CD4-positive, alpha-beta T cell treated with Interleukin-1 beta for 1 hour (primary cell): ENCODE measurements at places on chromosomes 16 and 17.

DNA sequence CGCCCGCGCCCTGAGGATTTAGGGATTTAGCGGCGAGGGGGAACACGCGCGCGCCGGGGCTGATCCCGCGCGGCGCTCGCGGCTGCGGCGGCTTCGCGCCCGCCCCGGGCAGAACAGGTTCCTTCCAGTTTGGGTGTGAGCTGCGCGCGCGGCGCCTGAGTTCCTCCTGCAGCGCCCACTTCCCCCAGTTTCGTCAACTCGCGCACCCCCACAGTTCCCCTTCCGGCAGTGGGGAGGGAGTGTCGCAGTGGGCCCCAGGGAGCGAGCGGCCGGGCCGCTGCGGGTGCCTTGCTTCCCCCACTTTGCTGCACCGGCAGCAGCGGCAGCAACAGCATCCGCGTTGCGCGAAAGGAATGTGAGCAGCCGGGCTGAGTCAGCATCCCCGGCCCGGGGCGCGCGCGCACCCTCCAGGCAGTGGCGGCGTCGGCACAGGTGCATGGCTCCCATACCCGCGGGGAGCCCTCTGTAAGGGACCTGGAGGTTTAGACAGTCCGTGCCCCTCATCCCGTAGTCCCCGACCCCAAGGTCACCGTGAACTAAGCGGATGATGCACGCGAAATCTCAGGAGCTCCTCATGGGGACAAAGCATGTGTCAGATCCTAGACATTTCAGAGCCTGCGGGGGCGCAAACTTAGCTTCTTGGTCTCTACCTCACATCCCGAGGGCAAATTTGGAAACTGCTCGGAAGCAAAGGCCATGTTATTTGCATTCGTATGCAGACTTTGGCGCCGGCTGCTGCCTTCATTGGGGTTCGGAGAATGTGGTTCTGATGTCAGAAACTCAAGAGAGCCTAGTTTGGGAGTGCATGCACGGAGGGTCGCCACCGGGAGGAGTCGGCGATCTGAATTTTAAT, 767 bp downstream of the ARSG start:
- peak; percentile 96 for DNase-seq

DNA sequence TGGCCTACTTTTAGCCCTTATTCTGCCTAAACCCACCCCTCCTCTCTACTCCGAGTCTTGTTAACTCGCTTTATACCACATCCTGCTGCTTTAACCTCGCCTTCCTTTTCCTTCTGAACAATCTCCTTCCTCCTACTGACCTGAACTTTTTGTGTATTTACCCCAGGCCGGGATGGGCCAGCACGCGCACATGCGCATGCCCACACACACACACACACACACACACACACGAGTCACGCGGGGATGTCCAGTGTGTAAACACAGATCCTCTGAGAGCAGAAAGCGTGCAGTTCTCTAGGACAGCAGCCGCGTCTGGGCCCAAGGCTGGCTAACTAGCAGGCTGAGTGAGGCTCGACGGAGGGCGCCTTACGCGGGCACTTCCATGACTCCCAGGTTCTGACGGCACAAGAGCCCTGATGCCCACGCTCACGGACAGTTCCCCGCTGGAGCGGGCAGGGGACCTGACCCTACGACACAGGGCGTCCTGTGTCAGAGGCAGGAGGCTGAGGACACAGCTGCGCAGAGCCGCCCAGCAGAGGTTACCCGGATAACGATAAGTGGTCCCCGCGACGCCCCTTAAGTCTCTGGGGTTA, 610 bp downstream of the PIK3R5 start:
- DNase-seq: peak; percentile 65

DNA sequence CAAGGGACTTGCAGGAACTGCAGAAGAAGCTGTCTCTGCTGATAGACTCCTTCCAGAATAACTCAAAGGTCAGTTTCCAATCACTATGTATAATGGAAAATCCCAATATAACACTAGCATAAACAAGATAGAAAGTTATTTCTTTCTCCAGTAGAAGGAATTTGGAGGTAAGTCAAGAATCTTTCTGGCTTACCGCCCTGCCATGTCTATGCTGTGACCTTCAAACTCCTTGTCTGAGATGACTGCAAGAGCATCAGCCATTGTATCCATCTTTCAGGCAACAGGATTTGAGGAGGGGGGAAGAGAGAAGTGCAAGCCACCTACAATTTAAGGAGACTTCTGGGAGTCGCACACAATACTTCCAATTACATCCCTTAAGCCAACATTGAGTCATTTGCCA, 2.7 kb downstream of the LDAF1 start:
- DNase-seq: no peak

DNA sequence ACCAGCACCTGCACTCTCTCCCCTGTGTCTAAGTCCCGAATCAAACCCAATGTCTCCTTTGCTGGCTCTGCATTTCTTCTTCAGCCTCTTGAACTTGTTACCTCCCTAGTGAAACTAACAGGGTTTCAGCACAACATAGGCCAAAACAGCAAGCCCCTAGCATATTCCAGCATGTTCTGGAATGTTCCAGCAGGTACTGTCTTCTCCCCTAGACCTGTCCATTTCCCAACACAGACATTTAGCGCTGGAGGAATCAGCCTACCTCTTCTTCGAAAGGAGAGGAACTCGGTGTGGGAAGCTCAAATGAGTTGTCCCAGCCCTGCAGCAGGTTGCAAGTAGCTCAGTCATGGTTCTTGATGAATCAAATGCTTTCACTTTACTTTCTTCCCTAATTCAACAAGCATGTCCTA, 47.1 kb downstream of the LITAF start:
- no peak for DNase-seq

DNA sequence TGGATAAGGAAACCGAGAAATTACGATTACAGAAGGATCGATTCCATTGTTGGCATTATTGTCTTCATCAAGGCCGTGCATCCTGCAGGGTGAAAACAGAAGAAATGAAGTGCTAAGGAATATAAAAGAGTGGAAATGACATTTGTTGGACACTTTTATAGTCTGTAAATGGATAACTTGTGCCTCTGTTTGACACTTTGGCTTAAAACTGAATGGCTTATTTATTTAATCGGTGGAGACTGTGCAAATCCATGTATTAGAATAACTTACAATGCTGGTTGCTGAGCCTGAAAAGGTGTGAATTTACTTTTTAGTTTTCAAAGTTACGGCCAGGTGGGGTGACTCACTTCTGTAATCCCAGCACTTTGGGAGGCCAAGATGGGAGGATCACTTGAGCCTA, 31.4 kb downstream of the ITGB3 start:
- DNase-seq: no peak

- no peak for DNase-seq
These were observed 238.1 kb downstream of the NTN1 start for GRCh38 chr17:9259419-9259818.

DNA sequence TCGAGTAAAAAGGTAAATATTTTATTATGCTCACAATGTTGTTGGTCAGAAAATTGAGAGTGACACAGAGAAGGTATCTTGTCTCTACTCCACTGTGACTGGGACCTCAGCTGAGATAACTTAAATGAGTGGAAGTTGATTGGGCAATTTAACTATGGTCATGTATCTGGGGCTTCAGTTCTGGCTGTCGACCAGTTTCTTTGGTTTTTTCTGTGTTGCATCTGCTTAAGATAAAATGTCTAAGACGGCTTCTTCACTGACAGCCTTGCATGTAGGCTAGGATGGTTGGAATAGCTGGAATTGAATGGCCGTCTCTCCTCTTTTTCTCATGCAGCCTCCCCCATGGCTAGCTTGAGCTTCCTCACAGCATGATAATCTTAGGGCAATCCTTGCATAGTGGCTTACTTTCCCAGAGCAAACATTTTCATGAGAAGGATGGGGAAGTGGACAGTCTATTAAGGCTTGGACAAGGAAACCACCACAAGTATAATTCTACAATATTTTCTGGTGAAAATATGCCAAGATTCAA, 433.7 kb downstream of the KIF2B start:
- DNase-seq: no peak

- DNase-seq: no peak
These were observed 1.1 kb upstream of the ZG16B start for GRCh38 chr16:2828876-2829430.

GRCh38 chr16:85984231-85984880, 85.4 kb downstream of the IRF8 start:
- DNase-seq: no peak

DNA sequence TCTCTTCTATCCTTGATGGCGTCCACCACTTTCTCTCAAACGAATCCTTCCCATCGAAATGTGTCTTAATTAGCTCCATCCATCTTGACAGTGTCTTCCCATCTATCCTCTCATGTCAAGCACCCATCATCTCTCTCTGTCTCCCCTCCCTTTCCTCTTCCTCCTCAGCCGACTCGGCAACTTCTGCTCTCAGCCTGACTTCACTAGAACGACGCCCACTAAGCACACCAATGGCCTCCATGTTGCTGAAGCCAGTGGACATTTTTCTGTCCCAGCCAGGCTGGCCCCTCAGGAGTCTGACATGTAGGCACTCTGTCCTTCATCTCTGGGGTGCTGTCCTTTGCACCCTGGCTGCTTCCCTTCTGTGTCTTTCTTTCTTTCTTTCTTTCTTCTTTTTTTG, 2.5 kb upstream of the SPATA20 start:
- no peak for DNase-seq

DNA sequence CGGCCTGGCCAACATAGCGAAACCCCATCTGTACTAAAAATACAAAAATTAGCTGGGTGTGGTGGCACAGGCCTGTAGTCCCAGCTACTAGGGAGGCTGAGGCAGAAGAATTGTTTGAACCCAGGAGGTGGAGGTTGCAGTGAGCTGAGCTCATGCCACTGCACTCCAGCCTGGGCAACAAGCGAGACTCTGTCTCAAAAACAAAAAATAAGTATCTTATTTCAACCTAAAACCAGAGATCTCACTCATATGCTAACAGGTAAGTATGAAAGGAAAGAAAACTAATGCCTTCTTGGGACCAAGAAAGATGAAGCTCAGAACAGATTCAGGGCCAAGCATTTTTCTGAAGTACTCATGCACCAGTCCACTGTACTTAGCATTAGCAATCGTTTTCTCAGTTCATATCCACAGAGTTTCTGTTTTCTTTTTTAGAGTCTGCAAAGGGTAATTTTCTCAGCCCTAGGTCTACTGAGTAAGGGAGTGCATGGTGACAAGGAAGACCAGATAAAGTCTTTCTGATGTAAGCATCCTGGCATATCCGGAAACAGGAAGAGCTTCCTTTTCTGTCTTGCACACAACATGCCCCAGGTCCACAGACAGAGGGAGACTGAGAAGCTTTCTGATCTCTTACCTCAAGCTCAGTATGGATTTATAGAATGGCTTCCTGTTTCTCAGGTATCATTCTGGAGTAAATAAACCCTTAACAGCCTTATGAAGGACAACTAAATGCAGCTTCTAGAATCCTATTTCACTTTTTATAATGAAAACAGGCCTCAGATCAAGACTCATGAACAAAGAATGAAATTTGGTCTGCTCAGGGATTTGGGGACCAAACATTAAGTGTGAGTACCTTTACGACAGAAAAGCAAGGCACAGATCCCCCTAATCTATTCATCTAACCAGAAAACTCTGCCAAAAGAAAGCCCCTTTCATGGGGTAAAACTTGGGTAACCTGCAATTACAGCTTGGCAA, 38.7 kb upstream of the FOXJ1 start:
- DNase-seq: peak; percentile 41

GRCh38 chr16:66478733-66479511, 51.8 kb downstream of the BEAN1 start:
- peak; percentile 80 for DNase-seq

- DNase-seq: no peak
These were observed 314.5 kb upstream of the KCNJ16 start for GRCh38 chr17:69760562-69760961.

DNA sequence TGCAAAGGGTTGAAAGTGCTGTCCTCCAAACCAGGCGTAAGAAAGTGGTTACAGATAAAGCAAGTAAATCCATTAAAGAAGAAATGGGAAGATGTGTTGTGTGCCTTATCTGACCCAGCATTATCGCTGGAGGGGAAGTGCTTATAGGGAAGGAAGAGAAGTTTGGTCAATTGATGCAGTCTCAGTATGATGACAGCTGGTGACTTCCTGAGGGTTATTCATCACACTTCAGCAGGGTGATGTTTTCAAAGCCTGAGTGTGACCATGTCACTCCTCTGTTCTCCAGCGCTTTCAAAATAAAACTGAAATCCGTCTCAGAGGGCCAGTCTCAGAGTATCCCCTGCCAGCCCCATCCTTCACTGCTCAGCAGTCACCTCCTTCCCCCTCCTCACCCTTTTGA, 505.4 kb upstream of the RBFOX1 start:
- DNase-seq: no peak

GRCh38 chr17:79678091-79678735, 52.5 kb upstream of the ENPP7 start:
- no peak for DNase-seq

- no peak for DNase-seq
These were observed 849 bp upstream of the SOX15 start for GRCh38 chr17:7590743-7591142.

DNA sequence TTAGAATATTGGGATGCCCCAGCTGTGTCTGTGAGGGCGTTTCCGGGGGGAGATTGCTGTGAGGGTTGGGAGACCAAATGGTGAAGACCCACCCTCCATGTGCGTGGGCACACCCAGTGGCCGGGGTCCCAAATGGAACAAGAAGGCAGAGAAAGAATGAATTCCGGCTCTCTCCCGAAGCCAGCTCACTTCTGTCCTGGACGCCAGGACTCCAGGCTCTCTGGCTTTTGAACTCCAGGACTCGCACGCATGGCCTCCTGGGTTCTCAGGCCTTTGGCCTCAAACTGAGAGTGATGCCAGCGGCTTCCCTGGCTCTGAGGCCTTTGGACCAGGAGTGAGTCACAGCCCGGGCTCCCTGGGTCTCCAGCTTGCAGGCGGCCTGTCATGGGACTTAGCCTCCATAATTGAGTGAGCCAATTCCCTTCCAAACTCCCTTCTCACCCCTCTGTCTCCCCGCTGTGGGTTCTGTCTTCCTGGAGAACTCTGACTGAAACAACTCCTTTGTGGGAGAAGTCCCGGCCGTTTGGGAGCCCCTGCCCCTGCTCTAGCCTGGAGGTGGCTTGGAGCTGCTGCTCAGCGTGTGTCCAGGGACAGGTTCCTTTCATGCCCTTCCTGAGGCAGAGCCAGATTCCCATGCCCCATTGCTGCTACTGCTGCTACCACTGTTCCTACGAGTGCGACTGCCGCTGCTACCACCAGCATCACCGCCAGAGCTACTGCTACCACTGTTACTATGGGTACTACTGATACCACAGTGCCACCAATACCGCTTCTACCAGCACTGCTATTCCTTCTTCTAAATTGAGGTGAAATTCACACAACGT, 49.8 kb upstream of the CBX4 start:
- DNase-seq: no peak

GRCh38 chr16:3868556-3868955, 12.0 kb downstream of the CREBBP start:
- DNase-seq: no peak
